ENCODE measurements at places on chromosomes 11 and 22. TPM values are rescaled to one million over a fixed set of nuclear protein-coding genes. Genes with fewer than 3 reads are reported as not detected.

DNA sequence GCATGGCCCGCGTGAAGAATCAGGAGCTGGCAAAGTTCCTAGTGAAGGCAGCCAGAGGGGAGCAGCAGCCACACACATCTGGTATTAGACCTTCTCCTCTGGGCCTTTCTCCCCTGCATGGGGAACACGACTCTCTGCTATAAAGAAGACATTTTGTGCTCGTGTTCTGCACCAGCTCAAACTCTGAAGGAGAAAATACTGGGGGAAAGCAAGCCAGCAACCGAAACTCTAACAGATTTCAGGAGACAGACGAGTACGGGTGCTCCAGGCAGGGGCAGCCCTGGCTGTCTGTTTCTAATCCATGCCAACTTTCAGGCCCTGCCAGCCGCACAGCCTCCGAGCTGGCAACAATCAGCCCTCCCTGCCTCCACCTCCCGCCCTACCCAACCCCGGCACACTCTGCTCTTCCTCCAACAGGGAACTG lies 296.3 kb downstream of the BRD1 start:
- DNase-seq: no peak

- DNase-seq: no peak
Observed at GRCh38 chr22:23859201-23859600, 1.5 kb downstream of the SLC2A11 start.

- no peak for DNase-seq
Observed at GRCh38 chr22:40153192-40153591, 24.5 kb upstream of the TNRC6B start.

DNA sequence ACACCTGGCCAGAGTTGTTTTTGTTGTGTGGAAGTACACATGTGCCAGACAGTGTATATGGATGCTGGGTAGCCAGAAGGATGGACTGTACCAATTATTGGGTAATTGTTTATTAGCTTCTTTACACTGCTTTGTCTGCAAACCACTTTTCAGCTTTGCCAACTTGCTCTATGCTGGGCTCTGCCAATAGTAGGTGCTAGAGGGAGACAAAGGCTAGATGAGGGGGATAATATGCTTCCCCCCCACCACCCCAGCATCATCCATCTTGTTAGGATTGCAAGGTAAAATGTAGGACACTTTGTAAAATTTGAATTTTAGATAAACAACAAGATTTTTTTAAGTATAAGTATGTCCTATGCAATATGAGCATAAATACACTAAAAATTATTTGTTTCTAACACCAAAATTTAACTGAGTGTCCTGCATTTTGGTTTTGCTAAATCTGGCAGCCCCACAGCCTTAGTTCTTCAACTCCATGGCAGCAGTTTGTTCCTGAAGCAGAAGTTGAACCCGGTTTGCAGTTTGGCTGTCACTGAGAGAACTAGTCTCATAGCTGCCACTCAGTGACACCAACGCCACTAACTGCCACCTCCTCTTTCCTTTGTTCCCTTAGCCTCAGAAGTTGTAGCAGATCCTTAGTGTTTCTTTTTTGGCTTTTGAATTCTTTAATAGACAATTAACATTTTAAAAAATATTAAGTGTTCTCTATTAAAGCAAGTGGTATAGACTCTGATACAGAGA lies 78.8 kb downstream of the CCDC81 start:
- no peak for DNase-seq

DNA sequence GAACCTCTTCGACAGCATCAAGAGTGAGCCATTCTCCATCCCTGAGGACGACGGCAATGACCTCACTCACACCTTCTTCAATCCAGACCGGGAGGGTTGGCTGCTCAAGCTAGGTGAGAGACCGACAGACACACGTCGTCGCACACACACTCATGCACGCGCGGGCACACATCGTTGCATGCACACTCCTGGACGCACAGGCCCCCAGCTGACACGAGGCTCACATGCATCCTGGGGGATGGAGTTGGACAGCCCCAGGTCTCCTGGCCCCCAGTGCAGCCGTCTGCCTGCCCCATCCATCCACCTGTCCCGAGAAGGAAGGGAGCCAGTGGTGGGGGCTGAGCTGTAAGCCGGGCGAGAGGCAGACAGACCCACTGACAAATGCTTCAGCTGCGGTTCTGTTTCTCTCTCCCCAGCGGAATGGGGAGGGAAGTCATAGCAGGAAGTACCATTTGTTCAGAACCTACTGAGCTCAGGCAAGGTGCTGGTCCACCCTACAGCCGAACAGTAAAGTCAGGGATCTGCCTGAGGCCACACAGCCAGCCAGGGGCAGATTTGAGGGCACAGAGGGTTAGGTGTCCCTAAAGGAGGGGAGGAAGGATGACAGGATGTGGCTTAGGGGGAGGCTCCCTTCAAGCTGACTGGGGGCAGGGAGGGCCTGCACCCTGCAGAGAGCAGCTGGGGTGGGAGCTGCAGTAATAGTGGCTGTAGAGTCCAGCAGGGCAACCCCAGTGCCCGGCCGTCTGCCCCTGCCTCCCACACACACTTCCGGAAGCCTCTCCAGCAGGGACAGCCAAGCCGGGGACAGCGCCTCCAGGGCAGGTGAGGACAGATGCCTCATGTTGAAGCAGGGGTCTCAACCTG lies 27.1 kb downstream of the CYTH4 start:
- no peak for DNase-seq

DNA sequence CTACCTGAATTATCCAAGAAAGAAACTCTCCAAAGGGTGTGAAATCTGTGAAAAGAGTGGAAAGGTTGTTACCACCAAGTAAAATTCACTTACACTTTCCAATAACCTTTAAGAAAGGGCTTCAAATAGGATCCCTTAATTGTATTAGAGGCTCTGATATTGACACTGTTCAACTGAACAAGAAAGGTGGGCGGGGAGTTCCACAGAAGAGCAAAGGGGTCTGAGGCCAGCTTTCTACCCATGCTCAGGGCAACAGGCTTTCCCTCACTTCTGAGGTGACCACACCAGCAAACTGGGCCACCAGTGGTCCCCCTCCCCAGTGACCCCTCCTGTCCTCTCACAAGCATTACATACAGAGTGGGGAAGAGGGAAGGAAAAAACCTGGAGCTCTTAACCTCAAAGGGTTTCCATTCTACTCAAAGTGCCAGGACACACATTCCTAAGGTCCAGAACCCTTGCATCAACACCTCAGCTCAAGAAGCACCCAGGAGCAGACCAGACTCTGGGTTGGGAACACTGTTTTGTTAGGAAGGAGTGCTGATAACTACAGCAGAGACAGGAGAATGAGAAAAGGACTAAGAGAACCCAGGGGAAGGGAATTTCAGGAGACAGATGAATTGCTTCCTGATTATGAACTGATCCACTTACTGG lies 71.6 kb upstream of the AKIP1 start:
- DNase-seq: no peak

GRCh38 chr22:44455963-44456358 lies 42.1 kb downstream of the RTL6 start:
- no peak for DNase-seq

DNA sequence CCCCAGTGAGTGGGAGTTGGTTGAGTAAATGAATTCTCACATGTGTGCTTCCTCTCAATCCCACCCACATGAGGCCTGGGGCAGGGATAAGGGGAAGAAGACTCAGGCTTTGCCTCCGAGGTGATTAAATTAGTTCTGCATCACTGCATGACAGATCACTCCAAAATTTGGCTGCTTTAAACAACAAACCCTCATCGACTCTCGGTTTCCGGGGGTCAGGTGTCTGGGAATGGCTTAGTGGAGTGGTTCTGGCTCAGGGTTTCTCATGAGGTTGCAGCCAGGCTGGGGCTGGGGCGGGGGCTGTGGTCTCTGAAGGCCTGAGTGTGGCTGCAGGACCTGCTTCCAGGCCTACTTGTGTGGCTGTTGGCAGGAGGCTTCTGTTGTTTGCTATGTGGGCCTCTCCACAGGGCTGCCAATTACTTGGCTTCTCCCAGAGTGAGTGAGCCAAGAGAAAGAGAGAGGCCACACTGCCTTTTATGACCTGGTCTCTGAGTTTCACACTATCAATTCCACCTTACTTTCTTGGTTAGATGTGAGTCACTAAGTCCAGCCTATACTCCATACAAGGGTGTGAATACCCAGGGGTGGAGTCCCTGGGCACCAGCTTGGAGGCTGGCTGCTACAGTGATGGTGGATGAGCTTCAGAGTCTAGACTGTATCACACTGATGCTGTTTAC lies 15.9 kb downstream of the MOGAT2 start:
- no peak for DNase-seq

DNA sequence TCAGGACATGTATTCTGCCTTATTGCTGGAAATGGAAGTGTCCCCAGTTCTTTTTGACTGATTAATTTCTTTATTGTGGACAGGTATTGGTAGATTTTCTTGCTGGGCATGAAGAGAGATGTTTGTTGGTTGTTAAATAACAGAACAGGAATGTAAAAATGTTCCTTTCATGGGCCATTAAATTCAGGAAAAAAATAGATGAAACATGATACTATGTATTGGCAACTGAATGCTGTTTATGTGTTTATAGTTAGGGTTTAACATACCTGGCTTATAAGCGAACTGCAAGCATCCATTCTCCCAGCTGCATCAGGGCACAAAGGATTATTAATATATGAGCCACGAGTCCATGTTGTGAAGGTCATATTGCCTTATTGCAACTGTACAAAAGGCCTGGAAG lies 368.5 kb downstream of the NELL1 start:
- no peak for DNase-seq

- DNase-seq: no peak
Observed at GRCh38 chr11:97746818-97747217, 1273.9 kb upstream of the CNTN5 start.

GRCh38 chr11:109735128-109735527 lies 313.1 kb downstream of the C11orf87 start:
- DNase-seq: no peak

GRCh38 chr11:107931206-107931605 lies 3.0 kb downstream of the RAB39A start:
- no peak for DNase-seq

DNA sequence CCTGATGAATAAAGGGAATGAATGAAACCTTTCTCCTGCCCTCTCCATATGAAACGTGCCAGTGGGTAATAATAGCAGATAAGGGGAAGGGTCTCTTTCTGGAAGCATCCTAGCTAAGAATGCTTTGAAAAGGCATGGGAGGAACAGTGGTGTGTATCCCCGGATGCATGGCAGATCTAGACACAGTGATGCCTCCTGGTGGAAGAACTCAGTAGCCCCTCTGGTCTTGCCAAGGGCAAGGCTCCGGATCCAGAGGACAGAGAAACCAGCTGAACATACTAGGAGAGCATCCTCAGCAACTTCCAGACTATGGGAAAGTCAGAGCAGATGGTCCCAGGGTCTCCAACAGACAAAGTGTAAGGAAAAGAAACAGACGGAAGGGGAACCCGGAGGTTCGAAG lies 6.4 kb downstream of the BAIAP2L2 start:
- no peak for DNase-seq

GRCh38 chr11:14255238-14255534 lies 103.8 kb downstream of the RRAS2 start:
- DNase-seq: no peak

DNA sequence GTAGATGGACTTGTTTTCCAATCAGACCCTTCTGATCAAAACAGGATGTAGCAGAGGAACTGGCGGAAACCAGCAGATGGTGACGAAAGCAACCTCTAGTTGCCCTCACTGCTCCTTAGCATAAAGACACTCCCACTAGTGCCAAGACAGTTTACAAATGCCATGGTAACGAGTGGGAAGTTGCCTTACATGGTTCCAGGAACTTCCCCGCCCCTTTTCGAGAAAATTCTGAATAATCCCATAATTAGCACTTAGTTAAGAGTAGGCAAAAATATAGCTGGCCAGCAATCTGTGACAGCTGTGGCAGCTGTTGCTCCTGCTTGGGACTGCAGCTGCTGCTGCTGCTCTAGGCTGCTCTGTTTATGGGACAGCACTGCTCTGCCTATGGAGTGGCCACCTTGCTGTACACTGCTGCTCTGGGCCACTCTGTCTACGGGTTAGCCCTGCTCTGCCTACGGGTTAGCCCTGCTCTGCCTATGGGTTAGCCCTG lies 33.4 kb upstream of the SORL1 start:
- peak; percentile 81 for DNase-seq

GRCh38 chr11:121154486-121155314 lies 53.7 kb downstream of the TECTA start:
- no peak for DNase-seq

DNA sequence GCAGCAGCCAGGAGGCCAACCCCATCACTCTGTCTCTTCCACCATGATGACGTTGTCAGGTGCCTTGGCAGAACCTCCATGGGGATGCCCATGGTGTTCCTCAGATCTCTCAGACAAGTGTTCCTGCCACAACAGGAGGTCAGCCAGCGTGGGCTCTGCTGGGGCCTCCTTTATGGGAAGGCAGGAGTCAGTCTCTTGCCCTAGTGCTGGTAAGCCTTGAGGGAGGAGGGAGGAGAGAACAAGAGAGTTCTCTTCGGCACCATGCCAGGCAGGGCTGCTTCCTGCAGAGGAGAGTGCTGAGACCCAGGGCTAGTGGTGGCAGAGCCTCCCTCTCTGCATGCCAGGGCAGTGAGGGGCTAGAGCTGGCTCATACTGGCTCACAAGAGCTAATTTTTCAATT lies 32.5 kb downstream of the GNAZ start:
- no peak for DNase-seq

- no peak for DNase-seq
Observed at GRCh38 chr11:55172734-55173415, 89.1 kb upstream of the TRIM48 start.

GRCh38 chr11:64809781-64810241 lies 540 bp downstream of the MEN1 start:
- DNase-seq: no peak

- no peak for DNase-seq
Observed at GRCh38 chr11:76240161-76240540, 33.8 kb upstream of the WNT11 start.

- no peak for DNase-seq
Observed at GRCh38 chr22:45743687-45744086, 72.1 kb downstream of the ATXN10 start.

BRSK2 gene
- 0.42 TPM for total RNA-seq

OR5A1 gene
- not detected for total RNA-seq

GUCY1A2 gene
- not detected for total RNA-seq

MS4A15 gene
- not detected for total RNA-seq

GGTLC2 gene
- total RNA-seq: not detected

TSPAN32 gene
- total RNA-seq: 171 TPM

CDC42EP2 gene
- 1.4 TPM for total RNA-seq

NCR3LG1 gene
- 5.7 TPM for total RNA-seq

OR52N4 gene
- 2.6 TPM for total RNA-seq

SMDT1 gene
- total RNA-seq: 99.9 TPM

FOLR1 gene
- total RNA-seq: not detected

BIK gene
- total RNA-seq: 2.6 TPM

IGLL1 gene
- not detected for total RNA-seq

Data from naive thymus-derived CD8-positive, alpha-beta T cell (primary cell).